ENCODE measurements at places on chromosomes 16 and 17.

DNA sequence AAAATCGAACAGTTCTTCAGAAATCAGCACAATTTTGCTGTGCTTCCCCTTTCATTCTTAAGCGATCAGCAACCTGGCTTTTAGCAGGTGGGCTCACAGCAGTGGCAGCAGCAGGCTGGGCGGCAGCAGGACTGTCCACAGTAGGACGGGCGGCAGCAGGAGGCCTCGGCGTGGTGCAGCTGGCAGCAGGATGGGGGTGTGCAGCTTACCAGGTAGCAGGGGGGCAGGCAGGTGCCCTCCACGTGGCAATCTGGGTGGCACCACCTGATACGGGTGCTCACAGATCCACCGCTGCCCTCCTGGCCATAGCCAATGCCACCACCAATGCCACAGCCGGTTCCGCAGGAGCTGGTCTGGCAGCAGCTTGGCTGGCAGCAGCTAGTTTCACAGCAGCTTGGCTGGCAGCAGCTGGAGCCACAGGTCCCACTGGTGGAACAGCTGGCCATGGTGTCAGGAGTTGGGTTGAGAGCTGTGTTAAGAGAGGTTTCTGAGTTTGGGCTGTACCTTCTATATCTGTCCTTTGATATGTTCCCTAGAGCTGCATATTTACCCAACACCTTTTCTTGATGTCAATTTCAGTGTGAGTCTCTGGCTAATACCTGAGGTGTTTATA lies at the start of gene KRTAP1-4:
Gene KRTAP1-4 (minus strand): TSS at position 563 of the 613 bp plus-strand sequence. CDS start 117 bp downstream, at position 446.
- DNase-seq, result no peak

DNA sequence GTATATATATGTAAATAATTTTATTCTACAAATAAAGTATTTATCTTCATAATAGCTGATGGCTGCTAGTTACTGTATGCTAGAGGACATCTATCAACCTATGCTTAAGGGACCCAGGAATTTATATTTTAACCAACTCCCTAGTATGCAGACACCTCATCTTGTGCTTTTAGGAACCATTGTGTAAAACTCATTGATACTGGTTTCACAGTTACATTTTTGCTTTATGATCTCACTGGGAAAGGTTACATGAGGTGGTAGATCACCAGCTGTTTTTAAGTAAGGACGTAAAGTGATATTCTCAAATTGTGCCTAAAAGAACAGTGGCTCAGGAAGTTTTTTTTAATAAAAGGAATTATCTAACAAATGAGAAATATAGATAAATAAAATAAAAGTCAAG lies 56.4 kb downstream of the VMP1 start:
- DNase-seq, result no peak

DNA sequence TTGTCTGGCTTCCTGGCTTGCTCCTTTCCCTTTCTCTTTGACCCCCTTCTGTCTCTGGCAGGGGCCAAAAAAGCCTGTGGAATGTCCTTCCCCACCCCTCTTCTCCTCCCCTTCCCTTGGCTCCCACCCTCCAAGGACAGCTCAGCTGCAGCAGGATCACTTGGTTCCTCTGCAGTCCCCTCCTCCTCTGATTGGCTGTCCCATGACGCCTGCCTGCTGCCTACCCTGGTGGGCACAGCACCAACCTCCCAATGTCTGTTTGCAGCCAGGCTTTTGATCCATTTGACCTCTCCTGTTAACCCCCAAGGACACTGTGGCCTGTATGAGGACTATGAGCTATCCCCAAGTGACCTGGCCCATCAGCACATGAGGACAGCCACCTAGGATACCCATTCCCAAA lies 14.8 kb upstream of the MTMR4 start:
- DNase-seq, result no peak

DNA sequence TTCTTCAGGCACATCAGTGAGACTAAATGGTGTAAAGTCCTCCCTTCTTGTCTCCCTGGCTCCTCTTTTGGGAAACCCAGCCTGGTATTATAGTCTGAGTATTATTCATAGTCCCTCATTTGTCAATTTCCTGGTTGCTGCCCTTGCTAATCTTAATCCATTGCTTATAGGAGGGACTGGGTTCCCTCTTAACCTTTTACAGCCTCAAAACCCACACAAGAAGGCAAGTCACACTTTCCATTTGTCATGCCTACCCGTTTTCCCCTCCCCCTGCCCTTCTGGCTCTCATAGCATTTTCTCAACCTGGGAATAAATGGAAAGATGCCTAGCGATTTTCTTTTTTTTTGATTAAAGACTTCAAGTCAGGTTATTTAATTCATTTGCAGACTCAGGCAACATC lies 124.8 kb downstream of the MAP2K6 start:
- DNase-seq, result no peak

- no peak for DNase-seq
Measured at GRCh38 chr17:2177235-2177811, 122.4 kb downstream of the HIC1 start.

DNA sequence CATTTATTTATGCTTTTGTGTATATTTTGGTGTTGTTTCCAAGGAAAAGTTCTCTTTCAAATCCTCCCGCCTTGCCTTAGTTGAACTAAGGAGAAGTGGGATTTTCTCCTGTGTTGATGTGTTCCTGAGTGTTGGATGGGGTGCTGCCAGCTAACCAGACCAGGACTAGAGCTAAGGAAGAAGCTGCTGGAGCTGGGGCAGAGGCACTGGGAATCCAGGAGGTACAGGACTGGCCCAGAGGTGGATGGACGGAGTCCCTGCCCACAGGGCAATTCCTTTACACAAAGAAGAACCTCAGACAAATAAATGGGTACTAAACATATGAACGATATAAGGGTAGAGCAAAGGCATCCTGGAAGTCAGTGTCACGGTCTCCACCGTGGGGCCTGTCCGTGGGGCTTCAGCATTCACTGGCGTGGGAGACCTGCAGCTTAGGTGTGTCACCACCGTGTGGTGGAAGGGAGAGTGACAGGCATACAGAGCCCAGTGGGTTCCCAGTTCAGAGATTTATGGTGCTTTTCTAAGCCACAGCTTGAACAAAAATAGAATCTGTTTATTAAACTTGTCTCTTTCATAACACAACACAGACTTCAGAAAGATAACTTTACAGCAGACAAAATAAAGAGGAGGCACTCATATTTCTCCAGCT lies 270.7 kb downstream of the NTN1 start:
- DNase-seq, result no peak
